ENCODE measurements at places on chromosomes 11 and 22.

- no peak for DNase-seq
Measured at GRCh38 chr11:44988111-44988510, 37.4 kb upstream of the TP53I11 start.

DNA sequence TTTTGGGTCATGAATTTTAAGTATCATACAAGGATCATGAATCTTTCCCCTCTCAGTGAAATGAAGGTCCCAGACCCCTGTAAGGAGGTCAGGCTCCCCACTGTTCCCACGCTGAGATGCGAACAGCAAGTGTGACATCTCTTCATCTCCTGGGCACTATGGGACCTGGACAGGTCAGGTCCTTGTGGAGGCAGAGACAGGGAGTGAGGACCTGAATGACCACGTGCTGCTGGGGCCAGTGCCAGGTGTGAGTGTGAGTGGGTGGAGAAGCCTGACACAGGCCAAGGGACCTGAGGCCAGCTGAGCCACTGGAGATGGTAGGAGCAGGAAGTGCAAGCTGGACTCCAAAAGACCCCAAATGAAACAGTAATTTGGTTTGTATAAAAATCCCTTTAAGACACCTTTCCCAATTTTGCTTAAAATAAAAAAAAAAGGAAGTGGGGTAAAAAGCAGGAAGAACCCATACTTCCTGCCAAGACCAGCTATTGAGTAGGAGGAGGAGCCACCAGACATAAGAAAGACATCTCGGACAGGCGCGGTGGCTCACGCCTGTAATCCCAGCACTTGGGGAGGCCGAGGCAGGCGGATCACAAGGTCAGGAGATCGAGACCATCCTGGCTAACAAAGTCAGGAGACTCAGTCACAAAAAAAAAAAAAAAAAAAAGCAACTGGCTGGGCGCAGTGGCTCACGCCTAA is 35.4 kb upstream of the SERPIND1 start:
- no peak for DNase-seq

DNA sequence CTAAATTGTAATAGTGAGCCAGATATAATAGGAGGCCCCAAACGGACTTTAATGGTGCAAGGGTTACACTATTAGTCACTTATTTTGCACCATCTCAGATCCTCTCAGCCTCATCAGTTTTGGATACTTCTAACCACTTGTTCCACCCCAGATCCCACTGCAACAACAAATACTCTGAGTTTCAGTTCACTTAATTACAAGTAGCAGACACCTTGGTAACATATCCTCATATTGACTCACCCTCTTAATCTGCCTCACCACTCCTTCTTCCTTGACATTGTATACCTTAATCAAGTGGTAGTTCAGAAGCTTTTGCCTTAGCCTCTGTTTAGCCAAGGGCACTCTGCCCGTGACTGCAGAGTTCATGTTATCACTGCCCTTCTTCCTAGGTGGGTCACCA is 256.1 kb upstream of the UBASH3B start:
- DNase-seq, result no peak

GRCh38 chr11:11119917-11120316 is 233.1 kb downstream of the CSNK2A3 start:
- no peak for DNase-seq

DNA sequence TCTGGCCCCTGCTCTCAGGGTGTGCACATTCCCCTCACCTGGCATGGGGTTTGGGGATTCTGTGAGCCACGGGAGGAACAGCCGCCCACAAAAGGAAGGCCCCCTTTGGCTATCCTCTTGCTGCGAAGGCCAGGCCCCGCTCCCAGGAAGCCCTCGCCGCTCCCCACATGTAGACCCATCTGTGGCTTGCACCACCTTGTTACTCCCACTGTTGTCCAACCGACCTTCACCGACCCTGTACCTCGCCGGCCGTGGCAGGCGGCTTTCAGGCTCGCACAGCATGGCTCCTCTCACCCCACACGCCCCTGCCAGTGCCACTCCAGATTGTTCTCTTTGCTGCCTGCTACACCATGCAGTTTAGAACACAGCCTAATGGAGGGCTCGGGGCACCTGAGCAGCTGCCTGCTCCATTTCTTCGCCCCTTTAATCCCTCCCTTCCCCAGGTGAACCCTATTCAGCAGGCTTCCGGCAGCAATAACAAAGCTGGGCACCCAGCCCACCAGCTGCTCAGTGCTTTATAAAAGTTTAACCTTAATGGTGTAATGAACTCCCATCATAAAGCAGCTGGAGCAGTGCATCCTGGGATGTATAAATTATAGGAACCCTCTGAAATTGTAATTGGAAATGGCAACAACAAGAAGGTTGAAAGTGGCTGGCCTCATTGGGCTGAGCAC is 10.7 kb downstream of the DAGLA start:
- no peak for DNase-seq

DNA sequence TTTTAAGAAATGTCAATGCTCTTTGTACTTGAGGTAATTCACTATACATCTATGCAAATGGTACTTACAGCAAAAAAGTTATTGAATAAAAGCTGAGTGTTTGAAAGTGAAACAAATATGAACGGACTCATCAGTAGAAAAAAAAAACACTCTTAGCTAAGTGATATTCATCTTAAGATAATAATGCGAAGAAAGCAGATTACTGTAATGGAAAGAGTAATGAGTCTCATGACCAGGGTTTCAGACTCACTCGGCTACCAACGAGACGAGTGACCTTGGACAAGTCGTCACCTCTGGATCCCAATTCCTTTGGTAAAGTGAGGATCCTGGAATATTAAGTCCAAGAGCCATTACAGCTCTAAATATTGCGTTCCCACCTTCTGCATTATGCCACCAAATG is 57.0 kb downstream of the PACSIN2 start:
- no peak for DNase-seq

GRCh38 chr11:33987975-33988580 is 63.5 kb upstream of the CAPRIN1 start:
- DNase-seq, result peak; percentile 84

DNA sequence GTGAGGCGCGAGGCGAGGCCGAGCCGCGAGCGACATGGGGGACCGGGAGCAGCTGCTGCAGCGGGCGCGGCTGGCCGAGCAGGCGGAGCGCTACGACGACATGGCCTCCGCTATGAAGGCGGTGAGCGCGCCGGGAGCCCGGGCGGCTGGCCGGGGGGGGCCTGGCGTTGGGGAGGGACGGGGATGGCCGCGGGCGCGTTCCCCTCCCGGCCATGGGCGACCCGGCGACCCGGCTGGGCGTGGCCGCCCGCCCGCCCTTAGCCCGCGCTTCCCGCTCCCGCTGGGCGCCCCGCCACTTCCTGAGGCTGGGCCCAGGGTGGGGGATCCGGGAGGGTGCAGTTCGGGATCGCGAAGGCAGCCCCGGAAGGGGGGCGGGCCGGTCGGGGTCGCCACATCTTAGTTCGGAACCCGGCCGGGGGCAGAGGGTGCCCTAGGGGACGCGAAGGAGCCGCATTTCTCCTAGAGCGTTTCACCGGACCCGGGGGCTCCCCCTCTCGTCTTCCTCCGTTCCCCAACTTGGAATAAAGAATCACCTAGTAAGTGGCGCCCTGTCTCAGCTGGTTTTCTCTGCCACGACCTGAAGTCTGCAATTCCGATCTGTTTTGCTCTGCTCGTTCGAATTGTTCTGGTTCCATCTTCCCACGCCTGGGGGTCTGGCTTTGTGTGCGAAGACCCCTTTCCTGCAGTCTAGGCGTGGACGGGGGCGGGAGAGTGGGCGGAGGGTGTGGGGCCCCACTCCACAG is 536 bp downstream of the YWHAH start:
- no peak for DNase-seq

DNA sequence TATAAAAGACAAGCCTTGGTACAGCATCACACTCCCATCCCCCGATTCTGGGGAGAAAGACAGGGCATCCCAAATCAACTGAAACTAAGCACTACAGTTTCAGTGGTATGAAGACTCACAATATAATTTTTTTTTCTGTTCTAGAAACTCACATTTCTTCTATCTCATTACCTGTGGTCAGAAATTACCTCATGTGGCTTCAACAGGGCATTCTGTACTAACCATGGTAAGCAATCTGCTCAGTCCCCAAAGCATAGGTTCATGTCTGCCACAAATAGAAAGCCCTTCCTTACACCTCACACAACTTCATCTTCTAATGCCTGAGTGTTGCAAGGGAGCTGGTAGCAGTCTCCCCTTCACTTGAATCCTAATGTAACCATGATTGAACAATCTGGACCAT is 147.4 kb upstream of the POU2AF2 start:
- DNase-seq, result no peak

DNA sequence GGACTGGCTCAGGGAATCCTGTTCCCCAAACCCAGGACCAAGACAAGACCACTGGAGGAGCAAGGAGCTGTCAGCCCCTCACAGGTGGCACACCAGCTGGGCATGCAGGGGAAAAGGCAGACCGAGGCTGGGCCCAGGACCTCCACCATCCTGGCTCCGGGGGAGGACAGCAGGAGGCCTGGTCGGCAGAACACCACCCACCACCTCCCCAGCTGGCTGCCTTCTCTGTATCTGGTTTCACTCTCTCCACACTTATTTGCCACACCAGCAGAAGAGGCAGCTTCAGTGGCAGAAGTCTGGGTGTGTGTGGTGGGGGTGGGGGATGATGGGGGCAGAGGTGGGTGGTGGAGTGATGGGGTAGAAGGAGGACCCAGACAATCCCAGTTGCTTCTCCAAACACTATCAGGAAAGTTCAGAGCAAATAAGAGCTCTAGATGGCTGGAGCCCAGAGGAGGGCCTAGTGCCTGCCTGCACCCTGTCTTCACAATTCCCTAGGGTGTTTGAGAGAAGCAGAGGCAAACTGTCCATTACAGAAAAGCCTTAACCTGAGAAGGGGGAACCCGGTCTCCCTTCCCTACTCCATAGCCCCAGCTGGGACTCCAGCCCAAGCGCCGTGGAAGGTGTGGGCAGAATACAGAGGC is 51.9 kb upstream of the CDON start:
- DNase-seq, result no peak

DNA sequence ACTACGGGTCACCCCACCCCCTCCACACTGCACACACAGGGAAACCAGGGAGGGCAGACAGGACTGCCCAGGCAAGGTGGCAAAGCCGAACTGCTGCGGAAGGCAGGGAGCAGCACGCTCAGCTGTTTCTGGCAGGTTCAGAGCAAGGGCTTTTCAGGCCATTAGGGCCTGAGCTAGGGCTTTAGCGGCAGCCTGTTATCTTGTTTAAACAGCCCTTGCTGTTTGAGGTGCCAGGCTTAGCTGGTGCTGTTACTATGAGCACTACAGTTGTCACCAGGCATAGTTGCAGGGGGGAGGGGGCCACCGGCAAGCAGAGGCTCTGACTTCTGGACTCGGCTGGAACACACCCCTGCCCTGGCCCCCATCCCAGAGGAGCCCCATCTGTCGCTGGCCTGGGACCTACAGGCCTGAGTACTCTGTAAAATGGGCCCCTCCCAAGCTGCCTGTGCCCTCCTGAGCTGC is 34.9 kb downstream of the RSPH14 start:
- no peak for DNase-seq

DNA sequence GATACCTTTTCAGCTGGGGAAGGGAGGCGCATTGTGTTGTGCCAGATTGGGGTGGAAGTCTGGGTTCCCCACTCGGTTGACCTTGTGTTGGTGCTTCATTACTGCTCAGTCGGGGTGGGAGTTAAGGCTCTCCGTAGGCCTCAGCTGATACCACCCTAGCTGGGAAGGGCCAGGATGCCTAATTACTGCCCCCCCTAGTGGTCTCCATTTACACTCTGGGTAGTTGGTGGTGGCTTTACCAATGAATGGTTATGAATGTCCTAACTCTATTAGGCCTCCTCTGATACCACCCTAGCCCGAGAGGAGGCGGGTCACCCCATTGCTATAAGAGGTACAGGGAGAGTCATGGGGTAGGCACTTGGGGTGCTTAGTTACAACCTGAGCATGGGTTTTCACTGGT is 27.5 kb upstream of the HIKESHI start:
- DNase-seq, result no peak

GRCh38 chr22:45328822-45329529 is 19.2 kb downstream of the FAM118A start:
- DNase-seq, result peak; percentile 31

DNA sequence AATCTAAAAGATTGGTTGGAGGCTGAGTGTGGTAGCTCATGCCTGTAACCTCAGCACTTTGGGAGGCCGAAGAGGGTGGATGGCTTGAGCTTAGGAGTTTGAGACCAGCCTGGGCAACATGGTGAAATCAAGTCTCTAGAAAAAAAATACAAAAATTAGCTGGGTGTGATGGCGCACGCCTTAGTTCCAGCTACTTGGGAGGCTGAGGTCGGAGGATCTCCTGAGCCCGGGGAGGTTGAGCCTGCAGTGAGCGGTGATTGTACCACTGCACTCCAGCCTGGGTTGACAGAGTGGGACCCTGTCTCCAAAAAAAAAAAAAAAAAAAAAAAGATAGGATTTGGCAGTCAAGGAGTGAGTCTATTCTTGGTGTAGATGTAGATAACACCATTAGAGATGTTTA is 10.6 kb downstream of the FOLR1 start:
- DNase-seq, result no peak

- no peak for DNase-seq
Measured at GRCh38 chr11:79150966-79151365, 289.9 kb downstream of the TENM4 start.

DNA sequence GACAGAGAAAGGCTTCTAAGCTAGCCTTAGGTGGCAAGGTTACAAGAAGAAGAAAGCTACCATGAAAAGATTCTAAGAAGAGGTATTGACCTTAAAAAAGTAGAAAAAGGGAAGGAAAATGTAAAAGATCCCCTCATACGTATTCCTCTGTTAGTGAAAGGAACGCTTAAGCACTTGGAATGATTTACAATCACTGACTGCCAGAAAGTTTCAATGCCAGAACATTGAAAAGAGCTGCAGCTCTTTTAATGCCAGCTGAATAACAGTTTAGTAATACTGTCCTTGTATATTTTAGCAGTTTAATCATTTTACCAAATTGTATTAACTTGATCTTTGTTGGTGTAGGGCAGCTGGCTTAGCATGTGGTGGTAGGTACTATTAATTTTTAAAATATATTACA is 650.7 kb downstream of the FAM181B start:
- DNase-seq, result no peak

DNA sequence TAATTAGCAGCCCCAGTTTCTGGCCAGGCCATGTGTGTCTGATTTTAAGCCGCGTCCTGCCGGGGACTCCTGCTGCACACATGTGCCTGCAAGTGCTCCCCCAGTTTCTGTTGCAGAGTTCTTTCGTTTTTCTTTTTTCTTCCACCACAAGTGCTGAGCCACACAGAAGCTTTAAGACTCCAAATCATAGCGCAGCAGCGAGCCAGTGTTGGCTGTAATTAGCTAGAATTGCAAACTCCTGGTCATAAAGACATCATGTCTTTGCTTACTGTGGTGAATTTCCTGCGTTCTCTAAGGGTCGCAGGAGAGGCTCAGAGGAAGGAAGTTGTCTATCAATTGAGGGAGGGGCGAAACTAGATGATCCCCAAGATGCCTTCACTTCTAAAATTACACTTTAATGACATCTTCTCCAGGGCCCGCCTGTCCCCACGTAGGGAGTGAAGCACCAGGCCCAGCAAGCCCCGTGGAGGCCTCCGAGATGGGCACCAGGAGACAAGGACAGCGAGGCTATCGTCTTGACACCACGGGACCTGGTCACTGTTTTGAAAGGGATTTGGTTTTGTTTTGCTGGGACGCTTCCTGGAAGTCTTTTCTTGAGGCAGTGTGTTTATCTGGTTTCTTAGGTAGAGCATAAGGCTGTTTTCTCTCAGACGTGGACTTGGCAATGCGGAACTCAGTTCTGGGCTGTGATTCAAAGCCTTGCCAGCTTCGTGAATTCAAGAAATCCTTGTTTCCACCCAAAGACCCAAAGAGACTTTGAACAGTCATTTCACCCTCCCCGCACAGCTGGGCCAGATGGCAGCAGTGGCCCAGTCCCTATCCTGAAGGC is 71.8 kb downstream of the UBASH3B start:
- DNase-seq, result peak; percentile 64

GRCh38 chr22:50456466-50457234 is 18.2 kb downstream of the SBF1 start:
- DNase-seq, result no peak

- DNase-seq, result no peak
Measured at GRCh38 chr22:39245130-39246039, 603 bp upstream of the PDGFB start.
